Fibroblast of gingiva (primary cell): ENCODE measurements at places on chromosomes 4 and X.
A peak's percentile ranks its signal among the peaks of the same experiment; 100 is the strongest.

DNA sequence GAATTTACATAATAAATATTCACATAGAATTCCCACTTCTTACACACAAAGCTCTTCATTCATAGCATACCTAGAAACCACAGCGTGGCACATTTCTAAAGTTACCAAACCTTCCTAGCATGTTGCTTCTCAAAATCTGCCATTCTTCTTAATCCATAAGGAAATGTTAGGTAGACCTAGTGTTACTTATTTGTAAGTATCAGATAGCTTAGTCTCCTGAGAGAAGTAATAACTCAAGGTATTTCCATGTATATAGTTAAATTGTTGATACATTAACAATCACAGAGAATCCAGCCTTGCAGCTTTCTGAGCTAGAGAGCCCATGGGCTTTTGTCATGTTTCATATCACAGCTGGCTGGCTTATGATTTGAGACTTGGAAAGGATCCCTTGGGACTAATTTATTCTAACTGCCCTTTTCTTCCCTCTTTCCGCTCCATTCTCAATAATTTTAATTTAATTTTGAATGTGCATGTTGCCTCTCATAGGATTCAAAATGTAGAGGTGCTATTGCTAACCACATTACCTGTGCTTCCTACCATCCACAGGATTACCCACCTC lies 17.6 kb downstream of the SH3RF1 start:
- peak; percentile 26 for DNase-seq

- DNase-seq = no peak
These were observed 252.6 kb downstream of the ANK2 start for GRCh38 chr4:113302051-113302450.

DNA sequence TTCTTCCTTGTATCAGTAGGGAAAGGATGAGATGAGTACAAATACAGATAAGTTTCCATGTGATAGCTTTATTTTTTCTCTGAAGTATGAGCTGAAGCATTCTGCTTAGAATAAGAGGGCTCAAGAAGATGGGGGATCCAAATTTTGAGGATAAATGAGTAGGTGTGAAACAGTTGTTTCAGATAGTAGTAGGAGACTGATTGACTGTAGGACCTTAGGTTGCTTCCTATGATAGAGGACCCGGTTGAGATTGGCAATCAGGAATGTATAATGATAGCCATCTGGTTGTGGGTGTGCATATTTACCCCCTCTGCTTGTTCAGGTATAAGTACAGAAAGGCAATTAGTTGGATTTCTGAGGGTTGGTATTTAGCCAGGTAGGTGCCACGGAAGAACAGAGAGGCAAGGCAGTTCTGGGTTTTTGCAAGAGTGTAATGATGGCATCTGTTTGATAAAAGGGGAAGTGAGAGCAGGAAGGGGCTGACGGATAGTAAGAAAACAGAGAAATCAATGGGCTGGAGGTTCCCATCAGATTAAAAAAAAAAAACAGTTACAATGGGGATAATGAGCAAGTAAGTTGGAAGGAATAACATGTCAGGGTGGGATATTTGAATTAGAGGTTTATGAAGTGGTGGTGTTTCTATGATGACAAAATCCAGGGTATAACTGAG lies 13.7 kb downstream of the OCRL start:
- no peak for DNase-seq

GRCh38 chrX:134601240-134601765 lies 57.0 kb downstream of the PLAC1 start:
- peak; percentile 66 for DNase-seq

DNA sequence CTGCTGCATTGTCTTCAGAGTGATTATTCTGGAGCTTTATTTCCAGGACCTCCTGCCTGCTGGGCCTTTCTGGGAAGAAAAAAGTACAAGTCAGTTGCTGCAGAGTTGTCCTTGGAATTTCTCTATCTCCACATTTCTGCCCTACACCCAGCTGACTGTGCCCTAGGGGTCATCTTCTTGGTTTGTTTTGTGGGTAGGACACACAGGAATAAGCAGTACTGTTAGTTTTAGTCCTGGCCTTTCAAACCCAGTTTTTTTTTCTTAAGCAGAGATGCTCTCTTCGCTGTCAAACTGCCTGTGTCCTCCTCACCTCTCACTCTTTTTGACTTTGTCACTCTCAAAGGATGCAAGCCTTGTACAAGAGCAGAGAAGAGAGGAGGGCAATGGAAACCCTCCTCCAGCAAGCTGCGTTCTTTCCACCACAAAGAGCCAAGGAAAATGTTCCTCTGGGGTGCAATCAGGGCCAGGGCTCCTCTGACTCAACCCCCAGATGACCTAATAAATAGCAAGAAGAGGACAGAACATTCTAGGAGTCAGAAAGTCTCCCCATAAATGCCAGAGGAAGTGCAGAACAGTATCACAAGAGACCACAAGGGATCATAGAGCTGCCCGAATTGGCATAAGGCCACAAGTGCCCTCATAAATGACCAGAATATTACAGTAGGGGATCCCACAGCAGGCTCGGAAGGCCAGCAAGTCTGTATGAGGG lies 186.2 kb downstream of the RCHY1 start:
- no peak for DNase-seq

DNA sequence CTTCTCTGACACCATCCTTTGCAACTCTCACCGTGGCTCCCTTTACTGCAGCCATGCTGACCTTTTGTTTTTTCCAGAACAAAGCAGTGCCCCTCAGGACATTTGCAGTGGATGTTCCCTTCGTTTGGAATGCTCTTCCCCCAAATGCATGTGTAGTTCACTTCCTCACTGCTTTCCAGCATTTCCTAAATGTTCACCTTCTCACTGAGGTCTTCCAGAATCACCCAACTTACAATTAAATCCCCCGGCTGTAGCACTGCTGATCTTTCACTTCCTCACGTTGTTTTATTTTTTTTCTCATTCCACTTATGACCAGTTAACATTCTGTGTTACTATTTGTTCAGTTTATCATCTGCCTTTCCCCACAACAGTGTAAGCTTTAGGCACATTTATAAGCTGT lies 73.1 kb downstream of the GASK1B start:
- DNase-seq = no peak

DNA sequence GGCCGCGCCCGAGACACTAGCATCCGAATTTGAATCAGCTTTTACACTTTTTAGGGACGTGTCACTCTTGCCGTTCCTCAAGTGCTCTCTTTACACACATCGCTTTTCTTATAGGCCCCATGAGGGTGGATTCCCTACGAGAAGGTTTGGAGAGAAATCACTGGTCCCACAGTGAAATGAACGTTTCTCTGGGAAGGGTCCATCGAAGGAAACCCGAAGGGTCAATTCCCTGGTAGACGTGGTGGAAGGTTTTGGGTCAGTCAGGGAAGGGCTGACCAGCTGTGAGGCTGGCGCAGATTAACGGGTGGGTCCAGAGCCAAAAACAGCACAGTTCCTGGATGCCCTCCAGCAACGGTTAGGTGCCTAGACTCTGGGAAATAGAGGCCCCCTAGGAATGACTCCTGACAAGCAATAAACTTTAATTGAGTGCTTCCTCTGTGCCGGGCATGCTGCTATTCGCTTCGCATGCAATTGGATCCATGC lies 35.9 kb downstream of the ETDC start:
- DNase-seq = peak; percentile 41

DNA sequence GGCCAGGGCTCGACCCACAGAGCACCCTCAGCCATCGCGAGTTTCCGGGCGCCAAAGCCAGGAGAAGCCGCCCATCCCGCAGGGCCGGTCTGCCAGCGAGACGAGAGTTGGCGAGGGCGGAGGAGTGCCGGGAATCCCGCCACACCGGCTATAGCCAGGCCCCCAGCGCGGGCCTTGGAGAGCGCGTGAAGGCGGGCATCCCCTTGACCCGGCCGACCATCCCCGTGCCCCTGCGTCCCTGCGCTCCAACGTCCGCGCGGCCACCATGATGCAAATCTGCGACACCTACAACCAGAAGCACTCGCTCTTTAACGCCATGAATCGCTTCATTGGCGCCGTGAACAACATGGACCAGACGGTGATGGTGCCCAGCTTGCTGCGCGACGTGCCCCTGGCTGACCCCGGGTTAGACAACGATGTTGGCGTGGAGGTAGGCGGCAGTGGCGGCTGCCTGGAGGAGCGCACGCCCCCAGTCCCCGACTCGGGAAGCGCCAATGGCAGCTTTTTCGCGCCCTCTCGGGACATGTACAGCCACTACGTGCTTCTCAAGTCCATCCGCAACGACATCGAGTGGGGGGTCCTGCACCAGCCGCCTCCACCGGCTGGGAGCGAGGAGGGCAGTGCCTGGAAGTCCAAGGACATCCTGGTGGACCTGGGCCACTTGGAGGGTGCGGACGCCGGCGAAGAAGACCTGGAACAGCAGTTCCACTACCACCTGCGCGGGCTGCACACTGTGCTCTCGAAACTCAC lies 3.6 kb downstream of the MID1IP1 start:
- peak; percentile 13 for DNase-seq

- DNase-seq = no peak
These were observed 38.1 kb downstream of the RNF212 start for GRCh38 chr4:1075225-1075624.

GRCh38 chr4:182155806-182156205 lies 87.4 kb upstream of the TENM3 start:
- DNase-seq = no peak

GRCh38 chrX:20432746-20433387 lies 166.2 kb upstream of the RPS6KA3 start:
- DNase-seq = no peak

DNA sequence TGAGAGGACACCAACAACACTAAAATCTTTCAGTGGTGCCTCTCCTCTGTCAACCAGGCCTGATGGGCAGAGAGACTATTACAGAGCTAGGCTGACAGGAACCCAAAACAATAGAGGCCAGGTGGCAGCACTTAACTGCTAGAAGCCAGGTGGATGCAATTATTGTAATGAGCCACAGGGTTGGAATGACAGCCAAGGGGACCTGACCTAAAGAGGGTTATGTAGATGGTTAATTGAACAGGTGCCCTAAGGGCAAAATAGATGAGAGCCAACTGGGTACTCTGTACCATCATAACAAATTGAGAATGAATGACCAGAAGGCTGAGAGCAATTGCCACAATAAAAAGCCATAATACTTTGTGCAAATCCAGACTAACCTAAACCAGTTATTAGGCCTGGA lies 24.7 kb upstream of the FRAS1 start:
- DNase-seq = no peak

GRCh38 chr4:144494280-144494679 lies 151.7 kb upstream of the HHIP start:
- no peak for DNase-seq

- DNase-seq = no peak
These were observed 116.6 kb upstream of the FRMPD4 start for GRCh38 chrX:12021698-12022097.

DNA sequence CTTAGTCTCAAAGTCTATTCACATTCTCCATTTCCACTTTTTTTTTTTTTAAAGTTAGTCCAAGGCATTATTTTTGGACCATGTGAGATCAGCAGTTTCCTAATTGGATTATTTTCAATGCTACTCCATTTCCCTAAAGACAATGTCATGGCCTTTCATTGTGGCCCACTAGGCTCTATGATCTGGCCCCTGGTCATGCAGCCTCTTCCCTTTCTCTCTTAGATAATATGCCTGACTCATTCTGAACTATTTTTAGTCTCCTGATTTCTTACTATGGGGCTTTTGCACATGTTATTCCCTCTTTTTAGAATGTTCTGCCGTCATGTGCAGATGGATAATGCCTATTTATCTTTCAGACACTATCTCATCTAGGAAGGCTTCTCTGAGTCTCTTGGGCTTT lies 157.3 kb downstream of the TMA16 start:
- DNase-seq = no peak

DNA sequence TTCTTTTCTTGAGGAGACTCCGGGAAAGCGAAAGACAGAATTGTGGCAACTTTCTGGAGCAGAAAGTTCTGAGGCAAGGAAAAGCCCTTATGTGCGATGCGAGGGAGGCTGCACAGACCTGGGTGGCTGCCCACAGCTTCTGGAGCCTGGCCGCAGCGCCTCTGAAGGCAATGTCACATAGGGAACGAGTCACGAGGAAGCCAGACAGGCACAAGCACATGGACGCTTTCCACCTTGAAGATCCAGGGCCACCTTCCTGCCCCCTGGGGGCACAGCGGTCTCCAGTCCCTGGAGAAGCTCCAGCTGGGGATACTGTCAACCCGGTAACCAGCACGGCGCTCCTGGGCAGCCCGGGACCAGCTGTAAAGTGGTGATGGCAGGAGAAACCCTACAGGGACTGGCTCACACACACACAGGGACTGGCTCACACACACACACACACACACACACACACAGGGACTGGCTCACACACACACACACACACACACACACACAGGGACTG lies 69.8 kb downstream of the MTNR1A start:
- peak; percentile 23 for DNase-seq

DNA sequence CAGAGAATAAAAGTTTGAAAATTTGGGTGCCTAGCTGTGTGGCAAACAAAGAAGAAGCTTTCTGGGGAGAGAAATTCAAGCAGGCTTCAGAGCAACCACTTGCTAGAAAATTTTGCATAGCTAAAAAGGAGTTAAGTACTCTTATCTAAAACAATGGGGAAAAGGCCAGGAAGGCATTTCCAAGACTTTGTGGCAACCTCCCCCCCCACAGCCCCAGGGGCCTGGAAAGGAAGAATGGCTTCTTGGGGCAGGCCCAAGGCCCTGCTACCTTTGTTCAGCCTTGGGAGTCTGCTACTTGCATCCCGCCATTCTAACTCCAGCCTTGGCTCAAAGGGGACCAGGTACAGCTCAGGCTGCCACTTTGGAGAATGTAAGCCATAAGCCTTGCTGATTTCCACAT lies 102.2 kb downstream of the PTCHD1 start:
- DNase-seq = no peak

DNA sequence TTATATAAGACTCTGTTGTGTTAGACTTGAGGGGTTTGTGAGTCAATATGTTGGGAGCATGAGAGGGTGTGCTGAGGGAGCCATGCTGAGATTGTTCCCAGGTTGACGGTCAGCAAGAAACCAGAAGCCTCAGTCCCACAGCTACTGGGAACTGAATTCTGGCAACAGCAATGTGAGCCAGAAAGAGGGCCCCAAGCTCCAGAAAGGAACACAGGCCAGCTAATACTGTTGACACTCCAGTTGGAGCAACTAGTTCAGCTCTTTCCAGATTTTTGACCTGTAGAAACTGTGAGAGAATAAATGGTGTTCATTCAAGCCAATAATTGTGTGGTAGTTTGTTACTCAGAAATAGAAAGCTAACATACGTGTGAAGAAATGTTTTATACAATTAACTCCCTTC lies 17.1 kb downstream of the ADH1A start:
- no peak for DNase-seq

GRCh38 chrX:142214081-142214480 lies 9.0 kb upstream of the MAGEC2 start:
- DNase-seq = no peak

- DNase-seq = peak; percentile 7
These were observed 84.9 kb downstream of the RAB28 start for GRCh38 chr4:13399257-13399656.

GRCh38 chr4:147340111-147340510 lies 140.8 kb upstream of the EDNRA start:
- peak; percentile 70 for DNase-seq
